ENCODE measurements at places on chromosomes 12 and 14.
A peak's percentile ranks its signal among the peaks of the same experiment; 100 is the strongest.

GRCh38 chr14:105848570-105848969 is 322.2 kb downstream of the TMEM121 start:
- no peak for DNase-seq

- peak; percentile 3 for DNase-seq
Measured at GRCh38 chr12:132686825-132687210, 324 bp downstream of the POLE start.

DNA sequence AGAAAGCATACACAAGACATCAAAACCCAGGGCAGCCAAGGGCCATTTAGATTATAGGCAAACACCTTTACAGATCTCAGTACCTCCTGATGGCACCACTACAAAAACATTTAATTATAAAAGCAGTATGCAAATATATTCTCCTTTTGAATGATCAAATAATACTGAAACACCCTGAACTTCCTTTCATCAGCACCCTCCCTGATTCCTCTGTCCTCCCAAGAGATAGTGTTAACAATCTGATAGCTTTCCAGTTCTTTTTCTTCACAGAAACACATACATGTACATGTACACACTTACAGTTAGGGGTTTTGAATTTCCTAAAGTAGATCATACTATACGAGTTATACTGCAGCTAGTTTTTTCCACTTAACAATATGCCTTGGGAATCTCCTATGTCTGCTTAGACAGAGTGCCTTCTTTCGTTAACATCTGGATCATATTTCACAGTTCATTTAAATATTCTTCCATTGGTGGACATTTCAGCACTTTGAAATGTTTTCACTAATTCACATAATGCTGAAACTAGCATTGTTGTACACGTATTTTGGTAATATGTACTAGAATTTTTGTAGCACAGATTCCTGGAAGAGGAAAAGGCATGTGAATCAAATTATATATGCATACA is 35.2 kb downstream of the TDG start:
- DNase-seq: no peak

GRCh38 chr12:105897311-105897725 is 241.4 kb downstream of the NUAK1 start:
- DNase-seq: no peak

DNA sequence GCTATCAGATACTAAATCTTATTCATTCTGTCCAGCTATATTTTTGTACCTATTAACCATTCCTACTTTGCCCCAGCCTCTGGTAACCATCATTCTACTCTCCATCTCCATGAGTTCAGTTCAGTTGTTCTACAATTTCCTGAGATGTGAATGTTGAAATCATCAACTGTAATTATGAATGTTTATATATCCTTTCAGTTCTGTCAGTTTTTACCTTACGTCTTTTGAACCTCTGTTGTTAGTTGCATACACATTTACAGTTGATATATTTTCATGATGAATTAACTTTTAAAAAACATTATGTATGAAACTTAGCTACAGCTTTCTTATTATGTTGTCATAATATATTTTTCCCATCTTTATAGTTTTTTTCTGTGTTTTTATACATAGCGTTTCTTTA is 102.1 kb downstream of the ARID2 start:
- DNase-seq: no peak

GRCh38 chr12:133231001-133231400 is 4.7 kb downstream of the ANHX start:
- DNase-seq: no peak

DNA sequence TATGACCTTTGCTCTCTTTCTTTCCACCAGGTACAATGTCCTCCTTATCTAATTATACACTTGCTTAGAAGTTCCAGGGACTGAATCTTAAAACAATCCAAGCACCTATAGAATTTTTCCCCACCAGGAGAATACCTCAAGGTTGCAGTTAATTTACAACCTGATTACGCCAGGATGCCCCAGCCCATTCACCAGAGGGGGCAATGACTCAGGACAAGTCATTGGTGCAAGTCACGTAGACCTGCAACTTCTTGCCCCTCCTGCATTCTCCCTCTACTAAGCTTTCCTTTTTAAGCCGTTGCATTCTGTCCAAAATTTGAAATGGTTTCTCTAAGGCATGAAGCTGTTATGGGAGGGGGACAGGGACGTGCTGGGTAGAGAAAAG is 111.1 kb upstream of the SCAF11 start:
- DNase-seq: no peak

- DNase-seq: no peak
Measured at GRCh38 chr14:35341454-35341750, 49.2 kb downstream of the PSMA6 start.

- no peak for DNase-seq
Measured at GRCh38 chr14:72850360-72850759, 43.5 kb downstream of the DPF3 start.

DNA sequence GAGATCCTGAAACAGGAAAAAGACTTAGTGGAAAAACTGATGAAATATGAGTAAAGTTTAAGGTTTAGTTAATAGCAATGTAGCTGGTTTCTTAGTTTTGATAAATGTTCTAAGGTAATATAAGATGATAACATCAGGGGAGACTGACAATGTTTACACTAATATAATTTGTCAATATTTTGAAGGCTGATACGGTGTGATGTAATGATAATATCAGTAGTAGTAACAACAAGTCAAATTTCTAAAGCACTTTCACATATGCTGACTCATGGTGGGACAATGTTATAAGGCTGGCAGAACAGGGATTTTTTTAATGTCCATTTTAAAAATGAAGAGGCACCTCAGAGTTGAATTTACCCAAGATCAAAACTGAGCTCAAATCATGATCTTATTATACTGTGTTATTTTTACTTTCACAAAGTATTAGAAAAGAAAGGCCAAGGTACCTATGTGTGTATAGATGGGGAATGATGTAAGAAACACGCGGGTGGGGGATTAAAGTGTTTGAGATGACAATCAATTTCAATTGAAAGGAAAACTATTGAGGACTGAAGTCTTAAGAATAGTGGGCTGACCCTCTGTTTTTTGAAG is 2.4 kb upstream of the FLRT2 start:
- DNase-seq: no peak

DNA sequence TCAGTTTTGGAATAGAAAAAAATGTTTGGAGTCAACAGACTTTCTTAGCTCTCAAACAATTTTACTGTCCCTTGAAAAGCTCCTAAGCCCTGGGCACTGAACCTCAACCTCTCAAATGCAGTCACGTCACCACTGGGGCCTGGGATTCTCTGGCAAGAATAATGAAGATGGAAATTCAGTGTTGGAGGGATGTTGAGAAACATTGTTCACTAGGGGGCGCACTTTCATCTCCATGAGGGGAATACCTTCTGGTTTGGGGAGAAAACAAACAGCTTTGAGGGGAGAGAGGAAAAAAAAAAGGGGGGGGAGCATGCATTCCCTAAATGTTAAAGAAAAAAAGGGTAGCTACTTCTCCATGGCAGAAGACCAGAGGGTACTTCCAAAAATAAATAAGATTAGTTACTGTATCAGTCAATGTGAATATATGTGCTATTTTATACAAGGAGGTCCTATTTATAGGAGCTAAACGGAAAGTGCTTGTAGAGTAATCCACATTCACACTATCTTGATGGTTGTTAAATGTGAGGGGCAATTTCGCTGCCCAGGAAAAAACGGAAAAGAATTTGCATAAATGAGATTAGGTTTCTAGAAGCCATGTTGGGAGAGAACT is 5.8 kb upstream of the TBPL2 start:
- no peak for DNase-seq

- no peak for DNase-seq
Measured at GRCh38 chr14:73472185-73473114, 14.1 kb upstream of the NUMB start.

DNA sequence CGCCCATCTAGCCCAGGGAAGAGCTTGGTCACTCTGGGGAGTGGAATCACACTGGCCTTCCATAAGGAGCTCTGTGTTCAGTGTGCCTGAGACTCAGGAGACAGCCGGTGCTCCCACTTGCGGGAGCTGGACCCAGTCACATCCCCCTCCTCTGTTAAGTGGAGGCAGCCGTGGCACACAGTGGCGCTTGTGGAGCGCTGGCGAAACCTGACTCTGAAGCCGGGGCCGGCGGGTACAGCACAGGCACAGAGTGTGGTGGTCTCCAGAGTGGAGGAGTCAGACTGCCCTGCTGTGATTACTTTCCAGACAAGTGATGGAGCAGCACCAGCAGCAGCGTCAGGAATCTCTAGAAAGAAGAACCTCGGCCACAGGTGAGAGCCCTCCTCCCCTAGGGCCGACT is 33.0 kb downstream of the DEGS2 start:
- DNase-seq: no peak

DNA sequence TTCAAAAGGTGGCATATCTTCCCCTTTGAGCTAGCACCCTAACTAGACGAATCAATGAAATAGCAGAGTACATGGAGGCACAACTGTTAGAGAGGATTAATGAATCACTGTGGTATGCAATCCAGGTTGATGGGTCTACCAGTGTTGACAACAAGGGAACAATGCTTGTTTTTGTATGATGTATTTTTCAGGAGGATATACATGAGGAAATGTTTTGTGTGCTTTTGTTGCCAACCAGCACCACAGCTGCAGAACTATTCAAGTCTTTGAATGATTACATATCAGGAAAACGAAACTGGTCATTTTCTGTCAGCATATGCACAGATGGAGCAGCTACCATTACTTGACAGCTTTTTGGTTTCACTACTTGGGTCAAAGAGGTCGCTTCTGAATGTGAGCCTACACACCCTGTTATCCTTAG is 142.6 kb downstream of the GPHN start:
- no peak for DNase-seq
